ENCODE measurements at places on chromosomes 7 and 10.

DNA sequence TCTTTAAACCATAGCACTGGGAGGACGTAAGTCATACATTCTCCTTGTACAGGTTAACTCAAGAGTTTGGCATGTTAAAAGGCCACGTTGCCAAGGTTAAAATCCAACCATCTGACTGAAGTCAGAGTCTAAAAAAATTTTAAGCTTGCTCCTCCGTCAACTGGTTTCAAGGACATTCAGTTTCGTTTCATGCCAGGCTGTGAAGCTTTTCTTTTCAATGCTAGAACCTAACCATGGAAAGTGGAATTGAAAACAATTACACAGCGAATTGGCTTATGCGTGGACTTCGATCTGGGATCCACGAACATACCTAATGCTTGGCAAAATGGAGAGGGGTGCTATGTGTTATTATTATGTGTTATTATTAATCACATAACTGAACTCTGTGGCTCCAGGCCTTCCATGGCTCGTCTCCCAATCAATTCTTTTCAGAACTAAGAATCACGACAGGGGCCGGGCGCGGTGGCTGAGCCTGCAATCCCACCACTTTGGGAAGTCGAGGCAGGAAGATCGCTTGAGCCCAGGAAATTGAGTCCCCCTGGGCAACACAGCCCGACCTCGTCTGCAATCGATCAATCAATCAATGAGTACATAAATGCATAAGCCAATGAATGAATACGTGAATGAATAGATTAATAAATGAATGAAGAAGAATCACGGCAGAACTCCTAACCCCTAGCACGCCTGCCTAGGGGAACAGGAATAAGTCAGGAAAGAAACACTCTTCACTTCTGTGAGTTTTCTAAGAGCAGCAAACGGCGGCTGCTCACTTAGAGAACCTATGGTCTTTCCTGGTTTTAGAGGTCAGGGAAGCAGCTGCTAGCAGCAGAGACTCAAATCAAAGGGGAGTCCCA lies 733 bp upstream of the ARL5B start:
- no peak for DNase-seq

GRCh38 chr10:113893570-113893969 lies 39.1 kb downstream of the NHLRC2 start:
- no peak for DNase-seq

DNA sequence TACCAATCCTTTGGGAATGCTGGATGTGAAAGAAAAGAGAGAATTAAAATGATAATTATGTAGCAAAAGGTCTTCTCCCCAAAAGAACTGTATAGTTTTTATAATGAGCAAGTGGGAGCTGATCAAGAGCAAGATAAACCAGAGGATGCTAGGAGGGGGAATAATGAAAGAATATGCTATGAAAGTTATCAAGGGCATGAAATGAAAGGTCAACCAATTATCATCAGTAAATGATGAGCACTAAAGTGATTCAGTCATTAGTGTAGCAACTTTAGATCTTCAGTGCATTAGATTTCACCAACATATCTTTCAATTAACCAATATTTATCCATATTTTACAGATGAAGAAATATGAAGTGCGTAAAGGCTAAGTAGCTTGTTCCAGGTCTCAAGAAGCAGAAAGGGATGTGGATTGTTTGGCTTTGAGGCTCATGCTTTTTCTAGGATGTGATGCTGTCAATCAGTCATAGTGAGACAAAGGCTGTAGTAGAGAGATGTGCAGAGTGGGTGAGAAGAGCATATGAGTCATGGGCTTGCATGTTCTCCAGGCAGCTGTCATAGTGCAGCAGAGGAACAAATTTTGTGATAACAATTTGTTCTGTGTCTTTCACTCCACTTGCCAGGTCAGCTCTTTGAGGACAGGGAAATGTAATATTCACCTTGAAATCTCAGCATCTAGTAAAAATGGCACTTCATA lies 5.7 kb upstream of the OR2F2 start:
- no peak for DNase-seq

GRCh38 chr7:65927489-65928448 lies 54.2 kb downstream of the GUSB start:
- no peak for DNase-seq

DNA sequence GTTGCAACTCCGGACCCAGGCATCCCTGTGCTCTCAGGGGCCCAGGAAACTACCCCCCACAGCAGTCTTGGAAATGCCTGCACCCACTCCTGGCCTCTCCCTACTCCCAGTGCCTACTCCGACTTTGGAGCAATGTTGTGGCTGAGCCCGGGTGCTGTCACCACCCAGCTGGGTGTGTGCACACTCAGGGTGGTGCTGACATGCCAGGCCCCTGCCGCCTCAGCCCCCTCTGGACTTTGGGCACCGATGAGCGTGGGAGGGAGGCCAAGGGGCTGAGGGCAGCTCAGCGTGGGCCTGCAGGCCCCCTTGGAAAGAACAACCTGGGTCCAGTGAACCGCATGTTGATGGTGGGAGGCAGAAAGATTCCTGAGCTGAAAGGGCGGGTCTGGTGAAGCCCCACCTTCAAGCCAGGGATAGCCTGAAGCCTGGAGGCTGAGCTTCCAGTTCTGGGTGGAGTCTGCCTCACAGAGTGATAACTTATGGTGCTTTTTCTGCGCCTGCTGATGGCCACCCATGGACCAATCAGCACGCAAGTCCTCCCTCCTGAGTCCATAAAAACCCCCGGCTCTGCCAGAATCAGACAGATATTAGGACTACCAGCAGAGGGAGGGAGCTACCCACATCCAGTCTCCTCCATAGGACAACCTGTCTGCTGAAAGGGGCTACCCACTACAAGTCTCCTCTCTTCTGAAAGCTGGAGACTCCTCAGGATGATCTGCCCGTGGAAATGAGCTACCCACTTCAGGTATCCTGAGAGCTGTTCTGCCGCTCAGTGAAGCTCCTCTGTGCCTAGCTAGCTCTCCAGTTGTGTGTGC lies 380.4 kb upstream of the SORCS1 start:
- DNase-seq: no peak

- no peak for DNase-seq
Measured at GRCh38 chr7:45700556-45700955, 126.4 kb downstream of the ADCY1 start.

DNA sequence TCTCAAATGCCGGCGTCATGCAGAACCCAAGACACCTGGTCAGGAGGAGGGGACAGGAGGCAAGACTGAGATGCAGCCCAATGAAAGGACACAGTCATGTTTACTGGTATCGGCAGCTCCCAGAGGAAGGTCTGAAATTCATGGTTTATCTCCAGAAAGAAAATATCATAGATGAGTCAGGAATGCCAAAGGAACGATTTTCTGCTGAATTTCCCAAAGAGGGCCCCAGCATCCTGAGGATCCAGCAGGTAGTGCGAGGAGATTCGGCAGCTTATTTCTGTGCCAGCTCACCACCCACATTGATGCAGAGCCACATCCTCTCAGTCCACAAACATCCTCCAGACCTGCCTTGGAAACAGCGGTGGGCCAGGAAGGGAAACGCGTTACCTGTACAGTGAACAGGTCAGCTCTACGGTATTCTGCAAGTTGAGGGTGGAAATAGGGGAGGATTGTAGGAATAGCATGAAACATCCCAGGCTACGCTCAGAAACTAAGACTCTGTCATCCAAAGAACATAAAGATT lies 133.1 kb upstream of the PRSS1 start:
- DNase-seq: no peak

- no peak for DNase-seq
Measured at GRCh38 chr10:70820976-70821750, 5.4 kb downstream of the SGPL1 start.

DNA sequence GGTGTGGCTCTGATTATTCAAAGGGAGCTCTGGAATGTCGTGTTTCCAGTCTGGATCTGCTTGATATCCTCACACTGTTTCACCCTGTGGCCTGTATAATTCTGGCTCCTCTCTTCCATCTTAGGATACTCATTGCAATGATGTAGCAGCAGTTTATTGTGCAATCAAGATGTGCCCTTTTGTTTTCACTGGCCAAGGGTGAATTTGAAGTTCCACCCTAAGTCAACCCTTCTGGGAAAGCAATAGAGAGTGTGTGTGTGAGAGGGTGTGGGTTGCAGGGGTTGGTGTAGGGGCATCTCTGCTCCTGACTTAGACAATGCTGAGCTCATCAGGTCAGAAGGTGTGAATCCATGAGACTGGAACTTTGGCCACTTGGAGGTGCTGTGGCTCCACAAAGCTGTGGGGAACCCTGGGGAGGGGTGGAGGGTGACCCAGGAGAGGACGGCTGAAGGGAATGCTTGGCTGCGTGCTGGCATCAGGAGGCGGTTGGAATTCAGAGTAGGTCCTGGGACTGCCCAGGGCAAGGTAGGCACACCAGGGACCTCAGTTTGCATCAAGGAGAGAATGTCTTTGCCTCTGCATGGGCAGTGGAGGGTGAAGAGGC lies 118.0 kb upstream of the PRSS58 start:
- no peak for DNase-seq

GRCh38 chr7:139231513-139232376 lies 708 bp downstream of the UBN2 start:
- DNase-seq: no peak

DNA sequence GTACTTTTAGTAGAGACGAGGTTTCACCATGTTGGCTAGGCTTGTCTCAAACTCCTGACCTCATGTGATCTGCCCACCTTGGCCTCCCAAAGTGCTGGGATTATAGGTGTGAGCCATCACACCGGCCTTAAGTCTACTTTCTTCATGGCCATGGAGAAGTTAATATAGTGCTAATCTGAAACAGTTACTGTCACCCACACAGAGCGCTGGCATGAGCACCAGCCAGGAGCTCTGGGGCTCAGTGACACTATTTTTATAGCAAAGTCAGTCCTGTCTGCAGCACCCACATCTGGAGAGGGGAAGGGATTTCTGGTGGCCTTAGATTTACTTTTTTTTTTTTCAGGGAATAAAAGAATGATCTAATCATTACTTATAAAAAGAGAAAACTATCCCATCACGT lies 21.3 kb downstream of the DNAJC12 start:
- no peak for DNase-seq

GRCh38 chr7:77439572-77439971 lies 23.4 kb upstream of the GSAP start:
- peak; percentile 62 for DNase-seq

GRCh38 chr7:74066626-74067025 lies 17.0 kb upstream of the LIMK1 start:
- DNase-seq: no peak

DNA sequence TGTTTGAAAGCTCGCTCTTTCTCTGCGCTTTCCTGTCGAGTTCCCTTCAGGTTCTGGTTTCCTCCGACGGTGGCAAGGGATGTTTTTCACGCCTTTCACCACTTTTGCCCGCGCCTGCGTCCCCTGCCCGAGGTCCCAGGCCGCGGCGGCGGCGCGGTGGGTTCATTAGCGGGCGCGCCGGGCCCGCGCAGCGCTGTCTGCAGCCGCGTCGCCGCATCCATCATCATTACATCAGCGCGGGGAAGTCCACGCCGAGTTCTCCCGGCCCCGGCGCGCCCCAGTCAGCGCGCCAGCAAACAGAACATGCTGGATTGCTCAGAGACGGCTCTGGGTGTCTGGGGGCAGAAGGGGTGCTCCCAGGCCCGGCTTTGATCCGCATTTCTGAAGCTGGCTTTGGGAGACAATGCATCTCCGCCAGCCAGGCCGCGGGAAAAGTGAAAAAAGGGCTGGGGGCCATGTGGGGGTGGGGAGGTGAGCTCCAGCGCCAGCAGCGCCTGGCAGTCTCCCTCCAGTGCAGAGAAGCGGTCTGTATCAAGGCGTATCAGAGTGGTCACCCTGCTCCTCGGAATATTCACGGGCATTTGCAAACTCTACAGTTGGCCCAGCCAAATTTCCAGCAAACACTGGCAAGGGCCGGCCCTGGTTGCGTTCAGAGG lies 8.9 kb downstream of the GLI3 start:
- no peak for DNase-seq

DNA sequence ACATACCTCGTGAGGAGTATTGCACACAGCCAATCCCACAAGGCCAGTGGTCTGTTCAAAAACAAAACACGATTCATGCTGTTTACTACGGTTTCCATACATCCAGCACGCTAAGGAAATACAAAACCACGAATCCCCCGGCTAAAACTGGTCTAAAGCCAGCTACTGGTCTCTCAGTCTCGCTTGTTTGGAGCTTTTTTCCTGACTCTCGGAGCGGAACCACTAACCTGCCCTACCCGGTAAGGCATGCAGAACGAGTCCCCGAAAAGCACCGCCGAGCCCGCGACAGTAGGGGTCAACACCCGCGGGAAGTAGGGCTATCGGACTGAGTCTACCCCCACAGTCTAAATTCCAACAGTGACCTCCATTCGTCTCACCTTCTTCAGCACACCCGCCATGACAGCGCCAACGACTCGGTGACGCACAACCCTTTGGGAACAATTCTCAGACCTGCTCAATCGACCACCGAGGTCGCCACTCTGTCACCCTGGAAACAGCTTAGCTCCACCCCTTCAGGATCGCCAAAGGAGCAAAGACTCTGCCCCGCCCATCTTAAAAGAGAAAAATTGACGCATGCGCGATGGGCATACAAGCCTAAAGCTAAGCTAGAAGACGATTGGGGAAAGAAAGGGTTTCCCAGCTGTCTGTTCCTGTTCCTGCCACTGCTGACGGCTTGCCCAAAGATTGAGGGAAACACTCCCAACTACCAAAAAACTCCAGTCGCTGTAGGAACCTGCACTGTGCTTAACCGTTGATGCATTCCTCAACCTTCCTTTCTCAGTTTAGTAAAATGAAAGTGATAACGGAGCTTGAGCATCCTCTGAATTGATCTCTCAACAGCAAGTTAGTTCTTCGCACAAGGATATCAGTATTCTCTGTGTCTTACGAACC lies at the start of gene NDUFA5:
TSS of gene NDUFA5 (minus strand) at position 421 of the 891 bp plus-strand sequence. CDS start at position 398, 23 bp downstream.
- peak; percentile 99 for DNase-seq

DNA sequence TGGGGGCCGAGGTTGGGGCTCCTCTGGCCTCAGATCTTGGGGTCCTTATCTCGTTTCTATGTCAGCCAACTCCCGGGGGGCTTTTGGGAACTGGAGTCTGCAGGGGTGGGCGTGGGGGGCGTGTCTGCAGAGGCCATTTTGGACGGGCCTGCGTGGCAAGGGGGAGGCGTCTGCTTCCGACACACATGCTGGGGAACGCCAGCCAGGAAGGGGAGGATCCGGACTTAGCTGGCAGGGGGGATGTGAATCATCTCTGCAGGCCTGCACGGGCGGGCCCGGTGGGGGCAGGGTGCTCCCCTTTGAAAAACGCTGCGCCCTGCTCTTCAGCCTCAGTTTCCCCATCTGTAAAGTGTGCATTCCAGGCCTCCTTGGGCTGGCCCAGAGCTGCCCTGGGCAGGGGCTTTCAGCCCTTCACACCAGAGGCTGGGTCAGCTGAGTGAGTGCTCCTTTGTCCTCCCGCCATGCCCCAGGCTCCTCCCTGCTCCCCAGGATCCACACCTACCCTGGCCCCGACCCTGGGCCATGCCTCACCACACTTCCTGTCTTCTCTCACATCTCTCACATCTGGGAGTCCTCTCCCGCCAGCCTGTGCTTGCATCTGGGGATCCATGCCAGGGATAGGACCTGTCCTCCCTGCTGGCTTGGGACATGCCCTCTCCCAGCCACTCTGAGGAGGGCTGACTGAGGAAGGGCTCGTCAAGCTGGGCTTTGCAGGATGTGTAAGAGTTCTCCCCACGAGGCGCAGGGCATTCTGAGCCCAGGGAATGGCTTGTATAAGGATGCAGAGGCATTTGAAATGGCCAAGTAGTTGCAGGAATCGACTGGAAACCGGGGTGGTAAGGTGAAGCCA lies 172.6 kb upstream of the TNRC18 start:
- DNase-seq: no peak

All from midbrain (tissue), 1 donor.